Right forelimb (tissue), 1 donor: ENCODE measurements at places on chromosomes 11 and 22.

- no peak for DNase-seq
Measured at GRCh38 chr22:35482311-35482710, 58.3 kb upstream of the RASD2 start.

DNA sequence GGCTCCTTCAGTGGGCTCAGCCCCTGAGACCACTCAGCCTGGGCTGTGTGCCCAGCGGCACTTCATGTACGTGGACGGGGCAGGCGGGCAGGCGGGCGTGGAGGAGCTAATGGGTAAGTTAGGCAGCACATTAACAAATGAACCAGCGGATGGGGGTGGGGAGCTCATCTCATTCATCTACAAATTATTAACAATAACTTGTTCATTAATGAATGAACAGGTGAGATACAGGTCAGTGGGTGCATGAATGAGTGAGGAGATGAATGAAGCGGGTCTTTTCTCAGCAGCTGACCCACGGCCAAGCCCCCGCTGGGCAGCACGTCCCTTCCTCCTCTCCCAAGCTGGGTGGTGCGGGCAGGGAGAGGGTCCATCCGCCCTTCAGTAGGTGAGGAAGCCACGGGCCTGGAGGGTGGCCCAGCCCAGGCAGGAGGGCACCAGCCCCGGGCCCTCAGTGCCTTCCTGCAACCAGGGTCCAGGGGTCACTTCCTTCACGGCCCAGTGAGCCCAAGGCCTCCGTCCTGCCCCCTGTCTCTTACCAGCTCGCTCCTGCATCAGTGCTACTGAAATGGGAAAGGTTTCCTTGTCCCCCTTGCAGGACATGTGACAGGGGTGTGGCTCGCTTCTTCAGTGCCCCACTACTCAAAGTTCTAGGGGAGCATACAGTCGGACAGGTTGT is 60.5 kb upstream of the KCNQ1OT1 start:
- peak; percentile 37 for DNase-seq

DNA sequence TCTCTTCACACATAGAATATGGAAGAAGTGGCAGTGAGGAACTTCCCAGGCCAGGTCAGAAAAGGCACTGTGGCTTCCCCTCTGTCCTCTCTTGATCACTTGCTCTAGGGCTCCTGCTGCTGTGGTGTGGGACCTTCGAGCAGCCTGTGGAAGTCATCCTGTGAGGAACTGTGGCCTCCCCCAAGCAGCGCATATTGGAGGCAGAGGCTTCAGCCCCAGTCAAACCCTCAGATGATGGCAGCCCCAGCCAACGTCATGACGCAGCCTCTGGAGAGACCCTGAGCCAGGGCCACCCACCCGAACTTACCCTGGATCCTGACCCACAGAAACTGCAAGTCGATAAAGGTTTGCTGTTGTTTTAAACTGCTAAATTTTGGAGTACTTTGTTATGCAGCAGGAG is 444.9 kb downstream of the TBC1D22A start:
- DNase-seq = no peak

DNA sequence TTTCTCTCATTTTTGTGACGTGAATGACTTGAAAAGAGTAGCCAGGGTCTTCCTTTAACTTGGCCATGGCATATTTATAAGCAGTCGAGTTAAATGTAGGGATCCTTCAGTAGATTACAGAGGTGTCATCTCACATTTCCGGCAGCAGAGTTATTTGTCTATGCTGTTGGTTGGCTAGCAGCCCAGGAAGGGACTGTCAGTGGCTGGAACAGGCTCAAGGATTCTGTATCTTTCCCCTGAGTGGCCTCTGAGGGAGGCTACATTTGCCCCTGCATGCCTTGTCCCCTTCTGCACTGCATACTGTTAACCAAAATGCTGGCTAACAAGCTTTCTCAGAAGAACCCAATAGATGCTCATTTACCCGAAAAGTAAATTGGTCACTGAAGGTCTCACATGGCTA is 187.6 kb downstream of the PGR start:
- DNase-seq = peak; percentile 43

DNA sequence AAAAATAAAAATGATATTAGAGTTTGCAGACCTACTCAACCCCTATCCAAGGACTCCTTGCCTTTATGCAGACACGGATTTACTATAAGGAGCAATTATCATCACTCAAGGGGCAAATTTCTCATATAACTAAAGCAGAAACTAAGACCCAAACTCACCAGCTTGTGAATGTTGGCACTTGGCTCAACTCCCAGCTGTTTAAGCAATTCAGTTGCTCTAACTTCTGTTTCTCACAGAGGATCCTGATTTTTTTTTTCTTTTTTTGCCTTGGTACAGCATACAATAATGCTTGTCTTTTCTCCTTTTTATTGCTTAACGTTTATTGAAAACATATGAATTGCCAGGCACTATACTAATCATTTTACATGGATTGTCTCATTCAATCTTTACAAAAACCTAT is 9.6 kb upstream of the CBLIF start:
- no peak for DNase-seq

GRCh38 chr11:1017269-1018005 is 19.1 kb downstream of the MUC6 start:
- no peak for DNase-seq

- no peak for DNase-seq
Measured at GRCh38 chr11:65932558-65932919, 12.7 kb upstream of the TSGA10IP start.

DNA sequence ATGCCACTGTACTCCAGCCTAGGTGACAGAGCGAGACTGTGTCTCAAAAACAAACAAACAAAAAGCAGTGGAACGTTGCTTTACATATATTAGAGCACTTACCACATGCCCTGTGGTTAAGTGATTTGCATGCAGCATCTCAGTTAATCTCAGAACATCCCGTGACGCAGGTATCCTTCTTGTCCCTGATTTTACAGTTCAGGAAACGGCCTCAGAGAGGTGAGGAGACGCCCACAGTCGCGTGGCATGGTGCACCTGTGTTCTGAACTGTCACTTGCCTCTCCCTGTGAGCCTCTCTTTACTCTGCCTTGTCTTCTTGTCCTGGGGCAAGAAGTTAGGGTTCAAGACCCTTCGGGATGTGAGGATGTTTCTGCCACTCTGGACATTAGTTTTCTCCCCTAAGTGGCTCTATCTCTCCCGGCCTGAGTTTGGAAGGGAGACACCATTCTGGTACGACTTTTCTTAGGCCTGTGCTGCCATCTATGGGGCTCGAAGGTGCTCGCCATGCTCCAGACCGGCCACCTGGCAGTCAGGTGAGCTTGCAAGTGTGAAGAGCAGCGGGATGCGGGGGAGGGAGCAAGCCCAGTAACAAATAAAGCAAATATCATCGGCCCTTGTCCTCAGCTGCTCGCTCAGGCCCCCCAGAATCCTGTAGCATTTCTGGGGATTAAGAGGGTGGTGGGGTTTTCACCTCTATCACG is 25.6 kb downstream of the YWHAH start:
- peak; percentile 60 for DNase-seq

DNA sequence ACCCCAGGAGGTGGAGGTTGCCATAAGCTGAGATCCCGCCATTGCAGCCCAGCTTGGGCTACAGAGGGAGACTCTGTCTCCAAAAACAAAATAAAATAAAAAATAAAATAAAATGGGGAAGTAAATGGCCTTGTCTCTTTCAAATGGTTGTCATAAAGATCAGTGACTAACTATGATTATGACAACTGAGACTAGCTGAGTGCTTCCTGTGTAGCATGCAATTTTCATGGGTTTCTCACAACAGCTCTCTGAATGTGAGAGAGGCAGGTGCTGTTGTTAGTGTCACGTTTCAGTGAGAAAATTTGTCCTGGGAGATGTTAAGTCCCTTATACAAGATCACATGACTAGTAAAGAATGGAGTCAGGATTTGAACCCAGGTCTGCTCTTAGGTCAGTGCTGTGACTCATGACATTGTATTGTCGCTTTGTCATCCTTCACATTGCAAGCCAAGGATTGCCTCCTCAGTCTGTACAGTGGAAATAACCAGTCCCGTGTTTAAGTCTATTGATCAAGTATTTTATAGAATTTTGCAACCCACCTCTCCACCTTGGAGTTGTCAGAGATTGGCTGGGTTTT is 163.3 kb upstream of the CCDC90B start:
- no peak for DNase-seq

GRCh38 chr11:27255447-27255828 is 107.6 kb downstream of the CCDC34 start:
- DNase-seq = no peak
